ENCODE measurements at places on chromosomes 6 and 20.

GRCh38 chr6:156126535-156126934 is 650.6 kb upstream of the ARID1B start:
- DNase-seq: no peak

DNA sequence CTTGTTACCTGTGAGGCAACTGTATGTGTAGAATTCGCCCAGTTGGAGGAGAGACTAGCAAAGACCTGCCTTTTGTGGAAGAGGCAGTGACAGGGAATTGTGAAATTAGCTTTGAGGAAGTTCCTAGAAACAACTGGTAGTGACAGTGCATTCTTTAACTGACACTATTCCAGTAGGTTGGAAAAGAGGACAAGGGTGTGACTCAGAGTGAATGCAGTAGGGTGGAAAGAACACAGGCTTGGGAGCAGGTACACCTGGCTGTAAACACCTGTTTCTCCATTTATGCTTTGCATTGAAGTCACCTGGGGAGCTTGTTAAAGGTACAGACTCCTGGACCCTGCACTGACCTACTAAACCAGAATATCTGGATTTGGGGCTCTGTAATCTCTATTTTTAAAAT is 295.7 kb downstream of the PHACTR1 start:
- no peak for DNase-seq

GRCh38 chr6:163356324-163356723 is 58.2 kb upstream of the QKI start:
- no peak for DNase-seq

- DNase-seq: no peak
These were observed 5.8 kb upstream of the SDCBP2 start for GRCh38 chr20:1334761-1335160.

DNA sequence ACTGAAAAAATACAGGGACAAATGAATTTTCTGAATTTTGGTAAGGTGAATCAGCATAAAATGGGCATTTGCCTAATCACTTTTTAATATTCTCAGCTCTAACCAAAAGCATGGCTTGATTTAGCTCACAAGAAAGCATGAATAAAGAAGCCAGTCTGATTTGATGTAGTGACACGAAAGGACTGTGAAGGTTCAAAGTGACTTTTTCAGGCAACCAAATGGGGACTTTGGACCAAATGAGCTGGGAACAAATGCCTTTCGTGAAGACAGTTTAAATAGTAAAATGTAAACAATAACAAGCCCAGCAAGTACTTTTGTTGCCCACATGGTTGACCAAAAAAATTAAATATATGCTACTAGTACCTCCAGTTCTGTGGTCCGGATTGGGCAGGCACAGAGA is 12.9 kb upstream of the CBLN4 start:
- DNase-seq: no peak

- DNase-seq: no peak
These were observed 38.6 kb upstream of the NOL4L start for GRCh38 chr20:32623667-32624157.

- DNase-seq: no peak
These were observed 766 bp upstream of the TINAG start for GRCh38 chr6:54307439-54307910.

DNA sequence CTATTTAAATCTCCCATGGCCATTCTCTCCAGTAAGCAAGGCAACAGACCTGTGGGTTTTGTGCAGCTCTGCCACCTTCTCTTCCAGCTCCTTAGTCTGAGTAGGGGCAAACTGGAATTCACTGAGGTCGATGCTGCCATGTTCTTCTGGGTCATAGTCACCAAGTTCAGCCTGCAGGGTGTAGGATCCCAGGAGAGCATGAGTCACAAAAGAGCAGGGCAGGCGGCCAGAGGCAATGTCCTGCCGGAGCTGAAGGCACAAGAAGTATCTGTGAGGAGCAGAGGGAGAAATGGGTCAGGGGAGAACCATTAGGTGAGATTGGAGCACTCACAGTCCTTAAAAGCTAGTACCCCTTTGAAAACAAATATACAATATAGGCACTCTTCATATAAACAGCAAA is 73.7 kb downstream of the SMLR1 start:
- no peak for DNase-seq

DNA sequence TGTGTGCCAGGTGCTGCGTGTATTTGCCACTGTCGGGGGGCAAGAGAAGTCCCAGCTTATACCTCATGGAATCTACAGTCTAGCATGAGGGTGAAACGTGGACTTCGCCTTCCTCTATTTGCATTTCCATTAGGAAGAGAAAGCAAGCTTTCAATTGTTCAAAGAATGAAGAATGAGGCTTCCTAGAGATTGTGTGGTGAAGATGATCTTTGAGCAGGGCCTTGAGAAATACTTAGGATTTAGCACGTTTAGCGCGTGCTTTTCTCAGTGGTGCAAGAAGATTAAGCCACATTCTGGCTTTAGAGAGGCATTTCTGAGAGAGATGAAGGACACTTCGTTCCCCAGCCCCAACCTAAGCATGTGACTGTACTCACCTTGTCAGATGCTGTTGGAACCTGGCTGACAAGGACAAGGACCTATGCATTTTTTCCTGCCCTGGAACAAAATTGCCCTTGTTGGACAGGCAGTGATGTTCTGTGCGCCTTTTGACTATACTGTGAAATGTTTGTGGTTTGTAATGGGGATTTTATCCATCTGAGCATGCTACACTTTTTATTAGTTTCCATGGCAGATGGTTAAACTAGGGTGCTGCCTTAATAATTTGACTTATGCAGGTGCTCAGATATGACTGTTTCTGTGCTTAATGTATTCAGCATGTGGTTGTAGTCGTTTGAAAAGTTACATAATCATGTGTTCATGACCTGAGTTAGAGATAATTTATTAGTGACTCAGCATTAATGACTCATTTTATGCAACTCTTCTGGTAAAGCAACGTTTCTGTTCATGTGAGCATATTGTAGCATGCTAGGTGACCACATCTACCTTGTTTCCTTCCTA is 10.7 kb downstream of the TULP4 start:
- DNase-seq: no peak

DNA sequence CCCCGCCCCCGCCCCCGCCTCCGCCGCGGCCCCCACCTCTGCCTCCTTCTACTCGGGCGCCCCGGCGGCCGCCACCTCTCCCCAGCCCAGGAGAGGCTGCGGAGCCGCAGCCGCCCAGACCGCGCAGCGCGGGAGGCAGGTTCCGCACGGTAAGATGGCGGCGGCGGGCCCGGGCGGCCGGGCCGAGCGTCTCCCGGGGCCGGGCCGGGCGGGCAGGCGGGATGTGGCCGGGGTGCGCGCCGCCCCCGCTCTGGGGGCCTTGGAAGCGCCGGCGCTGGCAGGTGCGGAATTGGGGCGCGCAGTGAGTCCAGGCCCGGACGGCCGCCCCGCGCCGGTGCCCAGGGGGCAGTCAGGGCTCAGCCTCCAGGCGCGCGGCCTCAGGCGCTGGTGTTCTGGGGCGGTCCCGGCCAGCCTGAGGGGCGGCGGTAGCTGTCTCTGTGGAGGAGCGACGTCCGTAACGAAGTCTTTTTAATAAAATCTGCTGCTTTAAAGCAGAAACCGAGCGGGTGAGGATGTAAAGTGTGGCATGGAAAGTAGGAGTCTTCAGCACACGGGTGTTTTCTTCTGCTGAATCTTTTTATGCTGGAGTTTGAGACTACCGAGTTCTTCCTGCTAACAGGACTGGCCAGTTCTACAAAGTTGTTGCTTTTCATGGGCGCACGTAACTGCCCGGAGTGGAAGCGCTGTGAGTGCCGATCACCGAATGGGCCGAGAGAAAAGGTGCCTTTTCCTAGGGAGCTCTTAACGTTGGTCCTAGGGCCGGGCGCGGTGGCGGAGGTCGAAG is at the start of gene GID8:
Gene GID8 (plus strand): TSS at position 43 of the 784 bp plus-strand sequence. CDS start 3,356 bp downstream, outside the sequence.
- no peak for DNase-seq

GRCh38 chr20:62303340-62304226 is 786 bp downstream of the ADRM1 start:
- no peak for DNase-seq

DNA sequence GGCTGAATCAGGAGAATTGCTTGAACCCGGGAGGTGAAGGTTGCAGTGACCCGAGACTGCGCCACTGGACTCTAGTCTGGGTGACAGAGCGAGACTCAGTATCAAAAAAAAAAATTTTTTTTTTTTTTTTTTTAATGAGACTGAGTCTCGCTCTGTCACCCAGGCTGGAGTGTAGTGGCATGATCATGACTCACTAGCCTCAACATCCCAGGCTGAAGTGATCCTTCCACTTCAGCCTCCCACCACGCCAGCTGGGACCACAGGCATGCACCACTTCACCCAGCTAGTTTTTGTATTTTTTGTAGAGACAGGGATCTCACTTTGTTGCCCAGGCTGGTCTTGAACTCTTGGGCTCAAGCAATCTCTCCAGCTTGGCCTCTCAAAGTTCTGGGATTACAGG is 53.3 kb downstream of the MYO6 start:
- DNase-seq: no peak

DNA sequence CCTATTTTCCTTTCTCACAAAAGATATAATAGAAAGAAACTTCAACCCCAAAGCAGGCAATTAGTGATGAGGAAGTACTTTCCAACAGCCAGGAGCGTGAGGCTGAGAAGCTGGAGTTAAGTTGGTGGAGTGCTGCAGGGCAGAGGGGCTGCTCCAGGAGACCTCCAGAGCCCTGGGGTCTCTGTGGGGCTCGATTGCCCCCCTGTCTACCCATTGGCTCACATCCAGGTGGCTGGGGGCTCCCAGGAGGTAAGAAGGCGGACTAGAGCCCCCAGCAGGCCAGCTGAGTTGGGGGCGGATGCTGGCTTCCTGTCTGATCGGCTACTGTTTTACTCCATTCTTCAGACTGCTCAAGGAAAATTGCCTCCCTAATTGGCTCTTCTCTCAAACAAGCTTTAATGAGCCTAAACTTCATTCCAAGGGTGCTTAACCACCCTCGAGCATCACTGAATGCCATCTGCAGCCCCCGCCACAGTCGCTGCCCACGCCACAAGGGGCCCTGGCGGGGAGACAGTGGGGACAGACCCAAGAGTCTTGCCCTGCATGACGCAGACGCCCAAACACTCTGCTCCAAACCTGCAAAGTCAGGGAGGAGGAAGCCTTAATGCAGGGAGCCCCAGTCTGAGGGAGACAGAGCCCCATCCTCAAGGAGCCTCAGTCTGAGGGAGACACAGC is 78.6 kb downstream of the MDGA1 start:
- no peak for DNase-seq

- DNase-seq: no peak
These were observed 164.8 kb upstream of the NT5E start for GRCh38 chr6:85285114-85285513.

DNA sequence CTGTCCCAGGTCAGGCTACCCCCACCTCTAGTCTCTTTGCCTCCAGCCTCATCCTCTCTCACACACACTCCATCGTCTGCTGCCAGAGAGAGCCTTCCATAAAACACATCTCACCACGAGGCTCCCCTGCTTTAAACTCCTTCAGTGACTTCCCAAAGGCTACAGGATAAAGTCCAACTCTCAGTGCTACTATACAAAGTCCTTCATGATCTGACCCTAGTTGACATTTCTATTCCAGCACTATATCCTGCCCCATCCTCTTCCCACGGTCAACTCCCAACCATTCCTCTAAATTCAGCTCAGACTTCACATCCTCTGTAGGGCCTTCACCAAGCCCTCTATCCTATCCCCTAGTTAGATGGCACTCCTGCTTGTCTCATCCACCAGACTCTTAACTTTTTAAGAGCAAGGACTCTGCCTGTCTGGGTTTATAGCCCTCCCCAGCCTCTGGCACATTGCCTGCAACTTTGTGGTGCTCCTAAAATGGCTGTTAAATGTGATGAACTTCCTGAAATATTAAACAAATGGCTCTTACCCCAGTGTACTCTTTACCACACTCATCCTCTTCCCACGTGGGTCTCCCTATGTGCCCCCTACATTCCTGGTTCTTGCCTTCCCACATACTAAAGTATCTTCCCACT is 36.1 kb downstream of the KIF16B start:
- no peak for DNase-seq

- no peak for DNase-seq
These were observed 25.6 kb downstream of the GFOD1 start for GRCh38 chr6:13461805-13462204.
